ENCODE measurements at places on chromosomes 7 and 10. TPM values are rescaled to one million over a fixed set of nuclear protein-coding genes. Genes with fewer than 3 reads are reported as not detected.

TRIM50 gene
- total RNA-seq, result not detected

MEIG1 gene
- not detected for total RNA-seq

GIMAP5 gene
- total RNA-seq, result 22.6 TPM

AS3MT gene
- 2.1 TPM for total RNA-seq

GIMAP2 gene
- total RNA-seq, result 41.8 TPM

MEST gene
- total RNA-seq, result 462 TPM

PNLIPRP3 gene
- not detected for total RNA-seq

MCM10 gene
- not detected for total RNA-seq

CNTNAP2 gene
- 0.91 TPM for total RNA-seq

SRRM3 gene
- total RNA-seq, result 1.3 TPM

TUBAL3 gene
- not detected for total RNA-seq

FRAT2 gene
- total RNA-seq, result 5.1 TPM

GRCh38 chr10:33661580-33662336, 327.3 kb upstream of the NRP1 start:
- DNase-seq, result peak; percentile 23

DNA sequence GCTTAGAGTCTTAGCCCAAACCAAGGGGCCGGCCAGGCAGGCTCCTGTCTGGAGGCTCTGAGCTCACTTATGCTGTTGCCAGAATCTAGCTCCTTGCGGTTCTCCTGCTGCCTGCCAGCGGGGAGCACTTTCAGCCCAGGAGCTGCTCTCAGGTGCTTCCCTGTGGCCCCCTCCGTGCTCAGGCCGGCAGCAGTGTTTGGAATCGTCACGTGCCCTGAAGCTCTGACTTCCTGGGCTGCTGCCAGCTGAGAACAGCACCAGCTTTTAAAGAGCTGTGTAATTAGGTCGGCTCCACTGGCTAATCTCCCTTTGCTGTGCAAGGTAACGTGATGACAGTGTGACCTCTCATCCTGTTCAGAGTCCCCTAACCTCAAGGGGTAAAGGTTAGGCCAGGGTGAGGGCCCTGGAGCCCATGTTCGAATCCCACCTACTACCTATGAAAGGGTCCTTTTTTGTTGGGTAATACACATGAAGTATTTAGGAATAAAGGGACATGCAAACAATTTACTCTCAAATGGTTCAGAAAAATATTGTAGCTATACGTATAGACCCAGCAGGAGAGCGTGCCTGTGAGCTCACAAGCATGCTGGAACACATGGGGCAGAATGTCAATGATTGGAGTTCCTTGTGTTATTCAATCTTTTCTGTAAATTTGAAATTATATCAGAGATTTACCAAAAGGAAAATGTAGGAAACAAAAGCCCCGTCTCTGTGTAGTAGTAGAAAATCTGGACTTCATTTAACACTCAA, 16.6 kb downstream of the ZNF862 start:
- peak; percentile 46 for DNase-seq

DNA sequence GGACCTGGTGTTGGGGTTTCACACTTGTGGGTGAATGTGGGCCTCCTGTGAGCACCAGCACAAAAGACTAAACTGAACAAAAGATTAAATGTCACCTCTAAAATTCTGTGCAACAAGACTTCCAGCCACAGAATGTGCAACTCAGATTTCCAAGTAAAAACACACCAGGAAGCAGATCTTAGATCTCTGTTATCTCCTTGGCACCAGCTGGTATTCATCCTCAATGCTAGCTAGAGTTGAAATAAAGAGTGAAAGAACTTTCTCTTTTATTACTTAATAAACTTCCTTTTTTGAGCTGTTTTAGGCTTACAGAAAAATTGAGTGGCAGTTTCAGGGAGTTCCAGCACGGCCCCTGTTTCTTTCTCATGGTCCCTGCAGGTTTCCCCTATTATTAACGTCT, 40.2 kb downstream of the EGFR start:
- no peak for DNase-seq

GRCh38 chr10:124942317-124943169, 620 bp downstream of the ZRANB1 start:
- DNase-seq, result no peak

GRCh38 chr10:33196377-33196706, 138.1 kb downstream of the NRP1 start:
- DNase-seq, result no peak

DNA sequence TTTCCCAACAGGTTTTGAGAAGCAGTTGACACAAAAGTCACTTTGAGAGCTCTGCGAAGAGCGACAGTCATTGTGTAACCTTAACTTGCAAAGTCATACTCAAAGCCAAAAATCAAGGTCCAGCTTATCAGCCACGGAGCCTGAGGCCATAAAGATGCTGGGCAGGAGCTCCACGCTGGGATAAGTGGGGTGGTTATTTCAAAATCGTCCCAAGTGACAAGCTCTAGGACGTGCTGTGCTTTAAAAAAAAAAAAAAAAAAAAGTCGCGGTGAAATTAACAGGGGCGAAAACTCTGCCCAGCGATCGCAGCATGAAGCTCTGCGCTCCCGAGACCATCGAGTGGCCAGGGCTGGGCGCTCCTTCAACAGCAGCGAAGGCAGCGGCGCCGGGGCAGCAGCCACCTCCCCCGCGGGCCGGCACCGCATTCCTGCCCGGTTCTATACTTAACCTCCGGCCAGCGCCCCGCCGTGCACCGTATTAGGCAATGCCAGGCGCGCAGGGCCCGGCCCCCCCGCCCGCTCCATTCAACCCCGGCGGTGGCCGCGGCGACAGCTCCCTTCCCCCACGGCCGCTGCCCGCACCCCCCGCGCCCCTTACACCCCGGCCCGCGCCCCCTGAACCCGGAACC, 657 bp downstream of the HACD1 start:
- peak; percentile 48 for DNase-seq

- DNase-seq, result no peak
These were observed 33.8 kb upstream of the HABP2 start for GRCh38 chr10:113518816-113519591.

GRCh38 chr10:11345224-11346054, 266.0 kb downstream of the USP6NL start:
- DNase-seq, result no peak

- DNase-seq, result no peak
These were observed 92.8 kb upstream of the TAC1 start for GRCh38 chr7:97639036-97639435.

GRCh38 chr7:31882187-31882586, 188.0 kb downstream of the PDE1C start:
- DNase-seq, result no peak

- DNase-seq, result no peak
These were observed 22.3 kb downstream of the ZNF783 start for GRCh38 chr7:149284343-149284742.

- peak; percentile 10 for DNase-seq
These were observed 23.5 kb downstream of the POLL start for GRCh38 chr10:101564490-101564991.

DNA sequence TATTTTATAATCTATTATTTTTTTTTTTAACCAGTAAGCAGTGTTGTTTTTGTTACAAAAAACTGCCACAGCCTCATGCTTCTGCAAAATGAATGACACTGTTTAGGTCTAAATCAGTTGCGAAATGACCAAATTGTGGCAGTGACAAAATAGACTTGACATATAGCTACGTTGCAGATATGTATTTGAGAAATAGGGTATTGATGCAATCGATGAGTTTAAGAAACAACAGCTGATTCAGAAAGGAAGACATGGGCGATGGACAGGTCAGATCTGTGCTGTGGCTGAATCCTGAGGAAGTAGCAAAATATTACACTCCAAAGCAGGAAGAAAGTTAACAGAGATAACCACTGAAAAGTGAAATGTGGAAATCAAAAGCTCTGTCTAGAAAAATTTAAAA, 89.0 kb upstream of the STEAP4 start:
- no peak for DNase-seq

DNA sequence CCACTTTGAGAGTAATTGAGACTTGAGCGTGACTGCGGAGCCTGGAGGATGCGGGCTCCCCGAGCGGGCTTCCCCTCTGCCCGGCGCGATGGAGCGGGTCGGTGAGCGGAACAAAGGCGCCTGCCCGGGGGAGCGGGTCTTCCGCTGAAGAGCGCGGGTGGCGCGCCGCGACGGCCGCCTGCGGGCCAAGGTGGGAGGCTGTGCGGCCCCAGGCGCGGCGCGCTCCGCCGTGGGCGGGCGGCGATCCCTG, at the start of gene GALNT17:
GALNT17 (plus strand) TSS at position 18 of the 250 bp plus-strand sequence.
- no peak for DNase-seq

DNA sequence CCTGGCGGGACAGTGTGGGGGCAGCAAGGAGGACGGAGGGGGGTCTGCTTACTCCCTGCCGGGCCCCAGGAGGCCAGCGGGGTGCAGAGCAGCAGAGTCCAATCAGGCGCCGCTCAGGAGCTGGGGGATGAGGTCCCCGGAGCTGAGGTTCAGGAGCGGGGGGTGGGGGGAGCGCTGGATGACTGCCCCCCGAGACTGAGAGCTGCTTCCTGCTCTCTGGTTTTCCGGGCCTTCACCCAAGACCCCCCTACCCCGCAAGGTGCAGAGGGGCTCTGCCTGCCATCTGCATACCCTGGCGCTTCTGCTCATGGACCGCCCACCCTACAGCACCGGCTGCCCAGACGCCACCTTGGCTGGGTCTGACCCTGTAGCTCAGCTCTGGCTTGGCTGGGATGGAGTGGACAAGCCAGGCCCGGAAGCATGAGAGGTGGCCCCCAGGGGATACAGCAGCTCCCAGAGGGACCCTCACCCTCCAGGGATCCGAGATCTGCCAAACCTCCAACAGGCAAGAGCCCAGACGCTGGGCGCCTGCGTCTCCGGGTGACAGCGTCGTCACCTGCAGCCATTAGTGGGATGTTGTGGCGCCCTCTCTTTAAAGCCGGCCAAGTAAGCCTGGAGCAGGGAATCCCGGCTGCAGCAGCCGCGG, 930 bp downstream of the KNDC1 start:
- DNase-seq, result no peak

DNA sequence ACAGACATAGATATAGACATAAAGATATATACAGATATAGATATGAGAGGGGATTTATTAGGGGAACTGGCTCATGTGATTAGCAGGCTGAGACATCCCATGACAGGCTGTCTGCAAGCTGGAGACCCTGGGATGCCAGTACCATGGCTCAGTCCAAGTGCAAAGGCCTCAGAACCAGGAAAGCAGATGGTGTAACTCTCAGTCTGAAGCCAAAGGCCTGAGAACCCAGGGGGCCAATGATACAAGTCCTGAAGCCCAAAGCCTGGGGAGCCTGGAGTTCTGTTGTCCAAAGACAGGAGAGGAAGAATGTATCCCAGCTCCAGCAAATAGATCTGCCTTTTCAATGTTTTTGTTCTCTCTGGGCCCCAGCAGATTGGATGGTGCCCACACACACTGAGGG, 5.5 kb downstream of the NCOA4 start:
- DNase-seq, result no peak

GRCh38 chr7:80918399-80918798, 452 bp downstream of the SEMA3C start:
- no peak for DNase-seq

GRCh38 chr10:33371234-33371633, 36.8 kb upstream of the NRP1 start:
- DNase-seq, result no peak

- DNase-seq, result no peak
These were observed 15.5 kb downstream of the CARD11 start for GRCh38 chr7:3028071-3028757.

- no peak for DNase-seq
These were observed 53.9 kb upstream of the SKAP2 start for GRCh38 chr7:26918241-26918640.

DNA sequence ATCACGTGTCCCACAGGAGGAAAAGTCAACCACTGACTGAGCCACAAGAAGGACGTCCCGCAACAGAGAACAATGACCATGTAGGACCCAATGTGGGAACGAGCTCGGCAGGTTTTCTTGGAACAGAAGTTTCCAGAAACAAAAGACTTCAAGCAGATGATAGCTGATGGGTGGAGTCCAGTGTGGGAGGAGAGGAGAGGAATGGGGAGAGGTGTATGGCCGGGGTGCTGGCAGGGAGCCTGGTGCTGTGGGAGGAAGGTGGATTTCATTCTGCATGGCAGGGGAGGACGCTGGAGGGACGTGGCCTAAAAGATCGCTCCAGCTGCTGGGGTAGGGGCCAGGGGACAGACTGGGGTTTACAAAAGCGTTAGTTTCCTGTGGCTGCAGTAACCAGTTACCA, 48.5 kb upstream of the LMTK2 start:
- DNase-seq, result no peak

- peak; percentile 67 for DNase-seq
These were observed 3.6 kb downstream of the PLAC9 start for GRCh38 chr10:80136134-80136571.

DNA sequence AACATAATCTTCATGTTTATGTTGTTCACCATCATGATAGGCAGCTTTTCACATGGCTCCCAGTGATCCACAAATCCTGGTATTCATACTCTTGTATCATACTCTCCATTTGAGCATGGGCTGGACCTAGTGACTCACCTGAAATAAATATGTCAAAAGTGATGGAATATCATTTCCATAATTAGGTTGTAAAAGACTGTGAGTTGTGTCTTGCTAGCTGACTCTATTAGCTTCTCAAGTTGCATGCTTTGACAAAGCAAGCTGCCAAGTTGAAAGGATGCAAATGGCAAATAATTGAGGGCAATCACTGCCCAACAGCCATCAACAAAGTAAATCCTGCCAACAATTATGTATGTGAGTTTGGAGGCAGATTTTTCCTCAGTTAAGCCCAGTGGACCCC, 300.4 kb downstream of the AHR start:
- DNase-seq, result no peak

- no peak for DNase-seq
These were observed 19.0 kb upstream of the TRIM56 start for GRCh38 chr7:101066141-101066832.

- DNase-seq, result no peak
These were observed 2.1 kb downstream of the ZNF273 start for GRCh38 chr7:64905133-64905532.

- no peak for DNase-seq
These were observed 110.6 kb downstream of the ZMIZ1 start for GRCh38 chr10:79179164-79179956.

Measured in uterus (tissue), 4 donors.